ENCODE measurements at places on chromosomes 12 and 14. TPM values are rescaled to one million over a fixed set of nuclear protein-coding genes. Genes with fewer than 3 reads are reported as not detected.

- H3K27me3 ChIP-seq: no peaks in the 10 kb centered on the region
- no peak overlapping the region for H3K27ac ChIP-seq
- H3K4me3 ChIP-seq: no peak overlapping the region
- ATAC-seq: no peak
- H3K36me3 ChIP-seq: peaks cover 5% of the 10 kb centered on the region
Observed at GRCh38 chr12:123453165-123453564, 4.8 kb upstream of the SNRNP35 start.

- peak overlapping the region; percentile 80 for H3K4me3 ChIP-seq
- ATAC-seq: peak; percentile 78
- peaks cover 40% of the 10 kb centered on the region for H3K4me1 ChIP-seq
- H3K27ac ChIP-seq: peak overlapping the region; percentile 95
- no peaks in the 10 kb centered on the region for H3K27me3 ChIP-seq
- H3K36me3 ChIP-seq: peaks cover 9% of the 10 kb centered on the region
Observed at GRCh38 chr14:55097881-55098560, 31.0 kb upstream of the LGALS3 start.

DNA sequence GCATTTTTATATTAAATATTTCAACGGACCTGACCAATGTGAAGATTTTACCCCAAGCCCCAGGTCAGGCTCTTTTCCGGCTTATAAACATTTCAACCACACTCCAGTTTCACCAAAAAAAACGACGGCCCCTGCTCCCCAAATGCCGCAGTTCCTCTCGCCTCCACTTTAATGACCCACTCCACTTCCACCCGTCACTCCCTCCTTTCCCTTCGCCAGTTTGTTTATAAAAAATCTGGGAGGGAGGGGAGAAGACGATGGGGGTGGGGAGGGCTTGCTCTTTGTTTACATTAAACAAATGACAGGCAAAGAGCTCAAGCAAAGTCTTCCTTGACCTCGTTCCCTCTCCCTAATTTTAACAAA lies 5.4 kb downstream of the SIX6 start:
- peak overlapping the region; percentile 31 for H3K4me3 ChIP-seq
- peaks cover 55% of the 10 kb centered on the region for H3K27me3 ChIP-seq
- H3K27ac ChIP-seq: no peak overlapping the region
- peaks cover 5% of the 10 kb centered on the region for H3K4me1 ChIP-seq
- ATAC-seq: no peak
- H3K36me3 ChIP-seq: no peaks in the 10 kb centered on the region

DNA sequence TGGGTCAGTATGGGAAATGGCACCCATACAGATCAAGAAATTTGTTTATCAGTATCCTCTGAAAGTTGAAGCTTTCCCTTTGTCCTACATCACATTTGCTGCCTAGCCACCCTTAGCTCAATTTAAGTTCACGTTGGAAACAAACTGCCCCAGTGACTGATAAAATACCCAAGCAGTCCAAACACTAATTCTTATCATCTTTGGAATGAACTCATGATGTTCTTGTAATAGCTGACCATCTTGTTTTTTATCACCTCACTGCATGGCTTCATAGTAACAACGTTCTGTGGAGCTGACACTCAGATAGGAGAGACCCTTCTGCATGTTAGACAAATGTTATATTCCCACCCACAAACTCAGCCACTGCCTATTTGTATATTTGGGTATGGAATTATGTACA lies 93.4 kb downstream of the GPR135 start:
- H3K4me3 ChIP-seq: no peak overlapping the region
- peaks cover 22% of the 10 kb centered on the region for H3K36me3 ChIP-seq
- no peaks in the 10 kb centered on the region for H3K4me1 ChIP-seq
- no peak overlapping the region for H3K27ac ChIP-seq
- no peak for ATAC-seq

DNA sequence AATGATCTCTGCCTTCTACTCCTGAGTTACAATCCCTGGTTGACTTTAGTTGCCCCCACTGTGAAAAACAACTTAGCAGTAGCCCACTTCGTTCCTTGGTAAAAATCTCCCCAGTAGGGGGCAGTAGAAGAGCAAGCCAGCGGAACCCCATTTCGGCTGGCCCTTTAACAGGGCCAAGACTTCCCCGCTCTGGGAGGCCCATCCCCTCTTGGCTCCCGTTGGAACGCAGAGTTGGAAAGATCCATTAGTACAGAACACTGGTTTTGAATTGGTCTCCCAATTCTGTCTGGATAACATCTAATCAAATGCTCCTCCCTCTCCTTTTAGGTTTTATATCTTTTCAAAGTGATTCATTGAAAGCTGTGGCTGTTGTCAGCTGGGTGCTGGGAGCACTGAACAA lies 1133.3 kb downstream of the BCL11B start:
- peaks cover 34% of the 10 kb centered on the region for H3K4me1 ChIP-seq
- H3K27ac ChIP-seq: peak overlapping the region; percentile 87
- no peaks in the 10 kb centered on the region for H3K36me3 ChIP-seq

IGF1 gene
- total RNA-seq: 1.0 TPM

PA2G4 gene
- total RNA-seq: 213 TPM

ACOT6 gene
- total RNA-seq: not detected

GALNT6 gene
- 7.2 TPM for total RNA-seq

PTPRQ gene
- total RNA-seq: not detected

Data from activated T-helper 17 cell treated with anti-CD3 and anti-CD28 coated beads, Interleukin-2, amount 50 U/mL, for 72 hours (primary cell).